Aorta (tissue), 5 donors: ENCODE measurements at places on chromosomes 11 and 22.
A peak's percentile ranks its signal among the peaks of the same experiment; 100 is the strongest.

DNA sequence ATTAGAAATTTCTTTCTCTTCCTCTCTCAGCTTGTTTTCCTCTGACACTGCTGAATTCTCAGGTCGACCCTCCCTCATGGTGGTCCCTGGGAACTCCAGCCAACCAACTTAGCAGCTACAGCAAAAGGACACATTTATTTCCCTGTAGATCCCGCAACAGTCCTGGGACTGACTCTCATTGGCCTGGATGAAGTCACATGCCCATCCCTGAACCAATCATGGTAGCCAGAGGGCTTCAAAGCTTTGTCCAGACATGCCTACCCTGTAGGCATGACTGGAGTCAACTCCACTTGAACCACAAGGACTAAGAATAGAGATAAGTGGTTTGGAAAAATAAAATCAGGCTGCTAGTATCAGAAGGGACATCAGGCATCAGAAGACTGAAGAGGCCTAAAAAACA is 84.6 kb upstream of the LRRC55 start:
- DNase-seq, result no peak

DNA sequence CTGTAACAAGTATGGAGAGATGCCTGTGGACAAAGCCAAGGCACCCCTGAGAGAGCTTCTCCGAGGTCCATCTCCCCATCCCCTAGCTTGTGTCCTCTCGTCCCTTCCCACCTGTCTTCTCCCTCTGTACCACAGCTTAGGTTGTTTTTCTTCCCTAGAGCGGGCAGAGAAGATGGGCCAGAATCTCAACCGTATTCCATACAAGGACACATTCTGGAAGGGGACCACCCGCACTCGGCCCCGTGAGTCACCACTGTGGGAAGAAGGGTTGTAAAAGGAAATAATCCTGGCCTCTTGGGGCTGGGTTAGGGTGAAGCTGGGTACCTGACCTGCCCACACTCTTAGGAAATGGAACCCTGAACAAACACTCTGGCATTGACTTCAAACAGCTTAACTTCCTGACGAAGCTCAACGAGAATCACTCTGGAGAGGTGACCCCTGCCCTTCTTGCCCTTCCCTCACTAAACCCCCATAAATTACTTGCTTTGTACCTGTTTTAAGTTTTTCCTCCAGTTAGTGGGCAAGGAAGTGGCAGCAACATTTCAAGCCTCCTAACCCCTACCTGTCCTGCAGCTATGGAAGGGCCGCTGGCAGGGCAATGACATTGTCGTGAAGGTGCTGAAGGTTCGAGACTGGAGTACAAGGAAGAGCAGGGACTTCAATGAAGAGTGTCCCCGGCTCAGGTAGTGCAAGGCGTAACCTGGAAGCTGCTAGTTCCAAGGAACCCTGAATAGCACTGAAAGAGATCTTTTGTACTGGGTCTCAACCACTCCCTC is 3.1 kb downstream of the TAF10 start:
- DNase-seq, result peak; percentile 88

DNA sequence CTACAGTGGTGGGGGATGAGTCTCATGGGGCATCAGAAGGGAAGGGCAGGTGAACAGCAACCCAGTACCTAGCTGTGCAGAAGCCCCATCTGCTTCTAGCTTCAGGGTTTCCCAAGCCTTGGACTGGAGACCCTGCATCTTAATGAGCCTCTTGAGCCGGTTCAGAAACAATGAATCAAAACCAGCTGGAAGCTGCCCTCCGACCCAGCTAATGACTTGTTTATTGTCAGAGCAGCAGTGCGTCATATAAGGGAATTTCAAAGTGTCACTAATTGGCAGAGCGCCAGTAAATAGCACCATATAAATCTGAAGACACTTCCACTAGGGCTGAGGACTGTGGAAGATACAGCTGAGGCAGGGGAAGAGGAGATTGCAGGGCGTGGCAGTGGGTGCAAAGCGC is 57.5 kb downstream of the RPUSD4 start:
- peak; percentile 26 for DNase-seq

DNA sequence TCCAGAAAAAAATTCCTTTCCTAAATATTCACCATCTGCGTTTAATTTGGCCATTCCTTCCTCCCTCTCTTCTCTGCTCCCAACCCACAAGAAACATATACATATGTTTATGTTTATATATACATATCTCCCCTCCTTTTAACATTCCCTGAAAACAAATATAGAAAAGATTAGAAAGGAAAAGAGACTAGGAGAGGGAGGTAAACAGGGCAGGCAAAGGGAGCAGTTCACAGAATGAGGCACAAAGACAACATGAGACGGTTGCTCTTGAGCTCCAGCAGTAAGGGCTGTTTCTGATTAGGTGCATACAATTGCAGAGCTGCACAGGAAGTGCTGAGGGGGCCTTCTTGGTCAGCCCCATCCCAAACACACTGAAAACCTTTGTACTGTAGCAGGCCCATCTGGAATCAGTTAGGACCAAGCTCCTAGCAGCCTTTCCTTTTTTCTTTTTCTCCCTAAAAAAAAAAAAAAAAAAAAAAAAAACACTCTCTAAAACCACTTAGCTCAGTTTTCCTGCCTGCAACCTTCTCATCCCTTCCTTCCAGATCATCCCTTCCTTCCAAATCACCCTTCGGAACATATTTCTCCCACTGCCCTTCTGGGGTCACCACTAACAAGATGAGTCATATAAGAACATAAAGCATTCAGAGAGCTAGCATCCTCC is 57.0 kb downstream of the RBFOX2 start:
- no peak for DNase-seq

GRCh38 chr22:43236411-43237166 is 49.7 kb upstream of the TTLL12 start:
- DNase-seq, result no peak

DNA sequence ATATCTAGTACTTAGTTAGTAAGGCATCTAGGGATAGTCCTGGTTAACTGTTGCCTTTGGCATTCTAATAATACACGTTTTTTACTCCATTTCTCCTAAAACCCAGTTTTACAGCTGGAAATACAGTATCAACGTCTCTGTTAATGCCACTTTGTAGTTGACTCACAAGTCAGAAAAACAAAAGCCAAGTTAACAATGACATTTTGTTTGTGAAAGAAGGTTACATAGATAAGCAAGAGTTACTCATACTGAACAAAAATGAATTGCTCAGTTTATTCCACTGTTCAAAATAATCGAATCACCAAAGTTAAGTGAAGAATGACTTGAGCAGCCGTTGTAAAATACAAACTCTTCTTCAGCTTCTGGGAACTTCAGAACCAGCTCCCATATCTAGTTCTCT is 540.3 kb downstream of the ETS1 start:
- no peak for DNase-seq

DNA sequence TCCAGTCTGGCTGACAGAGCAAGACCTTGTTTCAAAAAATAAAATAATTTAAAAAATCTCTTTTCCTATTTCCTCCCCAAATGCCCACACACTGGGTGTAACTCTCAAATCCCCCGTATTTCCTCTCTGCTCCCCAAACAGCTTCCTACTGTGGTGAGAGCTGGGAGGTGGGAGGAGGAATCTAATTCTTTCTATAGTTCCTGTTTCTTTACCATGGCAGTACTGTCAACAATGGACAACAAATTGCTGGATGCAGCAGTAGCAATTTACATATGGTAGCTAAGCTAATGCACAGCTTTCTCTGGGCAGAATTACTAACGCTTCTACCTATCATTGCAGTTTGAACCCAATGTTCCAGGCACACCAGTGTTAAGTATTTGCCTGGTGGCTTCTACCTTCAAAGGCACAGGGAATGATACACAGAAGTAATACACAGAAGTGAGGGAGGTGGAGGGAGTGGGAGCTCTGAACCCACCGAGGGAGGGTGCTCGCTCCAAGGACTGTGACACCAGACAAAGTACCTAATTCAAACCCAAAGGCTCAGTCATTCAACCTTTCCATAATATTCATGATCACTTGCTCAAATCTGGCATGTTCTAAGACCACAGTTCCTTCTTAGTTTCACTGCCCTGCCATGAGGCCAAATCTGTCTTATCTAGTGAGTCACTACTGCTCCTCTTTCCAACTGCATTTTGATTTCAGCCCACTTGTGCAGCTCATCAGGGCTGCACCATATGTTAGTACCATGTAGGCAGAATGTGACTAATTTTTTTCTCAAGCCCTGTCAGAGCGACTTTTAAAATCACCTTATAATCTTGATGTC is 37.9 kb downstream of the CELF1 start:
- no peak for DNase-seq

DNA sequence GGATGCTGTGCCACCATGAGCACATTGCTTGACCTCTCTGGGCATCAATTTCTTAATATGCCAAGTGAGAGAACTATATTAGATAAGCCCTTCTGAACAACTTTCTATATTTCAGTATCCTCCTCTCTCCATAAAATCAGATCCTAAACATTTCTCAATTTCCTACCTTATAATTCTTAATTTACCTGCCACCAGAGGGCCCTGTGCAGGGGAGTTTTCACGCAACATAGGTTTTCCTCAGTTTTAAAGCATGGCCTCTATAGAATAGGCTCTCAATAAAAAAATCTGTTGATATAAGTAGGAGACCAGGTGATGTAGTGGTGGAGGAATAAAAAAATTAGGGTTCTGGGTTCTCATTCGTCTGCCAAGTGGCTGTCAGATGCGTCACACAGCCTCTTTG is 83.7 kb upstream of the DBX1 start:
- DNase-seq, result no peak

DNA sequence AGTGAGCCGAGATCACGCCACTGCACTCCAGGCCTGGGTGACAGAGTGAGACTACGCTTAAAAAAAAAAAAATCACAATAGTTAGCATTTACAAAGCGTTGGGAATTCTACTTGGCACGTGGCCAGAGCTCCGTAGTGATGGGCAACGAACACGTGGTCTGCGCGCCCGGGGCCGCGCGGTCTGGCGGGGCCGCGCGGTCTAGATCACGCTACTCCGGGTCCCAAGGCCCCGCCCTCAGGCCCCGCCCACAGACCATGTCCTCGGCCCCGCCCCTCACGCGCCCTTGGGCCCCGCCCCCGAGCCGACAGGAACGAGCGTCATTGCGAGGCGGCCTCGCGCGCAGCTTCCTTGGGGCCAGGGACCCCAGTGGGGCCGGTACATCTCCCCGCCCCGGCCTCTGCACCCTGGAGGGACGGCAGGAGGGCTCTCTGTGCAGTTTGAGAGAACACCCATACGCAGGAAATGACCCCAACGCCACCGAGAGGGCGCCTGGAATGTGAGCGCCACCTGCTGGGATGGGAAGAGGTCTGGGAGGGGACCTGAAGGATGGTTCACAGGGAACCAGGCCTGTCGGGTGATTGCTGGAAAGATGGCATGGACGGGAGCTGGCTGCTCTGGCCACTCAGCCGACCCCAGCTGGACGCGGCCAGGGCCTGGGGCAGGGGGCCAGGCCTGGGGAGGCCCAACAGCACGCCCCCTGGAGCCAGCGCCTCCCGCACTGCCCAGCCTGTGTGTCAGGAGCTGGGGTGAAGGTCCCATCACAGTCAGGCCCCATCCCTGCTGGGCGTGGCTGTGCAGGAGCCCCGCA is 2.0 kb upstream of the PTDSS2 start:
- peak; percentile 99 for DNase-seq

DNA sequence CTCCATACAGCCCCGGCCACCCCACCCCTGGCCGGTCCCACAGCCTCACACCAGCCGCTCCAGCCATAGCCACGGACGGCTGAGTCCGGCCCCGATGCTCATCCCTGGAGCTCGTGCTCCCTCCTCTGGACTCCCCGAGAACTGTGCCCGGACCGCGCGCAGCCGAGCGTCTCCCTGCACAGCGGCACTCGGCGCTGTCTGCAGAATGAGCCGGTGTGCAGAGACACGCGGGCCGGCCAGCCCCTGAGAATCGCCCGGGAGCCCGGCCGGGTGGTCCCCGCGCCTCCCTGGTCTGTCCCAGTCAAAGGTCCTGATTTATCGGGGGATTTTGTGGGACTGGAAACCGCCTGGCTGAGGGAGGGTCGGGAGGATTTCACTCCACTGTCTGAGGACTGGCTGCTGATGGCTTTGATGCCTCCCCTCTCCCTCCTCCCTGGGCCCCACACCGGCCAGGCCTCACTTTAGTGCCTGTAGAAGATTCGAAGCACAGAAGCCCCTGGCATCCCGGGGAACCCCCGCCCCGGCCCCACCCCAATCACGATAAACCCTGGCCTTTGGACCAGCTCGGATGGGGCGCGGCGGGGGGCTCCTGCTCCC is 102.7 kb downstream of the BRD1 start:
- DNase-seq, result no peak
